Caco-2 (cell line): ENCODE measurements at places on chromosomes 12 and 14. TPM values are rescaled to one million over a fixed set of nuclear protein-coding genes. Genes with fewer than 3 reads are reported as not detected.

ARHGAP9 gene
- total RNA-seq: 0.75 and 1.8 TPM in 2 replicates

- no peak overlapping the region for H3K27ac ChIP-seq
- no peak for DNase-seq
- H3K36me3 ChIP-seq: no peaks in the 10 kb centered on the region
- H3K27me3 ChIP-seq: no peaks in the 10 kb centered on the region
Measured at GRCh38 chr12:105834496-105834895, 304.3 kb downstream of the NUAK1 start.

- DNase-seq: no peak
- H3K4me1 ChIP-seq: no peaks in the 10 kb centered on the region
- H3K27ac ChIP-seq: no peak overlapping the region
- no peak overlapping the region for H3K4me3 ChIP-seq
- no peaks in the 10 kb centered on the region for H3K27me3 ChIP-seq
Measured at GRCh38 chr12:69913526-69913925, 88.5 kb downstream of the MYRFL start.

TAMALIN gene
- 3.7 and 4.1 TPM in 2 replicates for total RNA-seq

GRCh38 chr12:91746976-91747375 lies 398.7 kb downstream of the BTG1 start:
- no peak overlapping the region for H3K4me3 ChIP-seq
- H3K27me3 ChIP-seq: no peaks in the 10 kb centered on the region
- H3K27ac ChIP-seq: no peak overlapping the region
- H3K36me3 ChIP-seq: no peaks in the 10 kb centered on the region
- no peak for DNase-seq
- H3K4me1 ChIP-seq: no peaks in the 10 kb centered on the region

- no peak overlapping the region for H3K27ac ChIP-seq
- H3K36me3 ChIP-seq: no peaks in the 10 kb centered on the region
- no peak overlapping the region for H3K4me3 ChIP-seq
- no peaks in the 10 kb centered on the region for H3K27me3 ChIP-seq
Measured at GRCh38 chr12:53244337-53244736, 12.3 kb upstream of the RARG start.

PARP2 gene
- total RNA-seq: 41.1 and 49.4 TPM in 2 replicates

GRCh38 chr14:47439953-47440352 lies 235.5 kb downstream of the MDGA2 start:
- no peaks in the 10 kb centered on the region for H3K4me1 ChIP-seq
- H3K27ac ChIP-seq: no peak overlapping the region
- no peaks in the 10 kb centered on the region for H3K36me3 ChIP-seq
- H3K4me3 ChIP-seq: no peak overlapping the region
- no peak for DNase-seq

DNA sequence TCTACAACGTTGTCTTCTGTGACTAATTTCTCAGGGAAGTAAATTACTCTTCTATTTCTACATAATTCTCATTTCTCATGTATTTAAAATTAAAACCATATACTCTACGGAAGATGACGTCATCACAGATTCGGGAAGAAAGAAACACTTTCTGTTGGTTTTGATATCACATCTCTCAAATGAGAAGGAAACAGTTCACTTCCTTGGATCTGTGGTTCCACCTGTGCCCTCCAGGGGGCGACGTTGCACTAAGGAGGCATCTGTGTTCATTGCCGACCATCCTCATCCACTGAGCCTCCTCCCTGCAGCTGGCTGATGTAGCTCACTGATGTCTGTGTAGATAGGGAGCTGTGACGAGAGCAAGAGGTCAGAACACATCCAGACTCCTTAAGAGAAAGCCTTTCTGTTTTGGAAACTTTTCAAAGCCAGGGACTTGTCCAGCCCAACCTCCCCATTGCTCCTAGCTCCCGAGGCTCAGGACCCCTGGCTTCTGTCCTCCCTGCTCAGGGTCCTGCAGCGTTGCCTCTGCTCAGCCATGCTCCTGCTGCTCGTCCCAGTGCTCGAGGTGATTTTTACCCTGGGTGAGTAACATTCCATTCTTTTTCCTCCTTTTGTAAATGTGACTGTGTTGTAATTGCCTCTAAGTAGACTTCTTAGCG lies 172.7 kb upstream of the OR4E1 start:
- H3K27me3 ChIP-seq: no peaks in the 10 kb centered on the region
- no peaks in the 10 kb centered on the region for H3K4me1 ChIP-seq
- DNase-seq: peak; percentile 66

JAG2 gene
- 34.5 and 43.0 TPM in 2 replicates for total RNA-seq

PPM1H gene
- 145 and 151 TPM in 2 replicates for total RNA-seq
